ENCODE measurements at places on chromosomes 2 and 18. TPM values are rescaled to one million over a fixed set of nuclear protein-coding genes. Genes with fewer than 3 reads are reported as not detected.

CACNB4 gene
- 0.21 TPM for total RNA-seq

DNA sequence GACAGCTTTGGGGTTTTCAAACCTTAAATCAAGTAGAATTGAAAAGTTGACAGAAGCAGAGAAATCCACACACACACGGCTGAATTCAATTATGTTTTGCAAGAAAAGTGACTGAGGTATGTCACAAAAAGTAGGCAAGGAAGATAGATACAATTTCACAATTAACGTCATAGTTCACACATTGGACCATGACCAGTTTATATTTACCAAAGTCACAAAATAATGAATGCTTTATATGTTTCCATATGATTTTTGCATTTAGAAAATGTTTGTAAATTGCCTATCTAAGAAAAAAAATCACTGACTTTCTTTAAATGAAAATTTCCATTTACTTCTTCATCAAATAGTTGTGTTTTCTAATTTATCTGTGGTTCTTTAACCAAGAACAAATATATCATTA, 29.4 kb upstream of the ZNF516 start:
- DNase-seq, result no peak

GRCh38 chr2:144378551-144378950, 141.4 kb downstream of the ZEB2 start:
- DNase-seq, result no peak

DNA sequence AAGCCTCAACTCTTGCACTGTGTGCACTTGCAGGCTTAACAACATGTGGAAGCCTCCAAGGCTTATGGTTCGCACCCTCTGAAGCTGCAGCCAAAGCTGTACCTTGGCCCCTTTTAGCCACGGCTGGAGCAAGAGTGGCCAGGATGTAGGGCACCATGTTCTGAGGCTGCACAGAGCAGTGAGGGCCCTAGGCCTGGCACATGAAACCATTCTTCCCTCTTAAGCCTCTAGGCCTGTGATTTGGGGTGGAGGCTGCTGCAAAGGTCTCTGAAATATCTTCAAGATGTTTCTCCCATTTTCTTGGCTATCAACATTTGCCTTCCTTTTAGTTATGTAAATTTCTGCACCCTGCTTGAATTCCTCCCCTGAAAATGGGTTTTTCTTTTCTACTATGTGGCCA, 161.9 kb upstream of the SPATS2L start:
- DNase-seq, result no peak

DNA sequence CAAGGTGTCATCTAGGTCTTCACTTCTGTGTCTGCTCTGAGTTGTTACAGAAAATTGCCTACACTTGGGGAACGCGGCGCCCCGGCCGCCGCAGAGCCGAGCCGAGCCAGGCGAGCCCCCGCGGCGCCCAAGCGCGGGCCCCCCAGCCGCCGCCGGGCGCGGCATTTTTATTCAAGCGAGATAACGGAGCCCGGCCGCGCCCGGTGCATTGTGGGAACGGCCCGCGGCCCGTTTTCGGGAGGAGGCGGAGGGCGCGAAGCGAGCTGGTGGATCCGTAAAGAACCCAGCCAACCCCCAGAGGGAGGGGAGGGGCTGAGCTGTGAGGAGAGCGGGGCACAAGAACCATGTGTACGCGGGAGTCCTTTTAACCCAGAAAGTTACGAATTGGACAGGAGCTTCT, 191.8 kb downstream of the FTCDNL1 start:
- DNase-seq, result no peak

GRCh38 chr2:119377294-119377992, 10.7 kb downstream of the DBI start:
- DNase-seq, result no peak

GRCh38 chr2:84701880-84702279, 179.0 kb downstream of the TRABD2A start:
- peak; percentile 96 for DNase-seq

CARF gene
- total RNA-seq, result 3.4 TPM
